Stimulated activated CD8-positive, alpha-beta memory T cell treated with anti-CD3 and anti-CD28 coated beads, Interleukin-4, amount 100 ng/mL, for 24 hours (primary cell): ENCODE measurements at places on chromosomes 1 and 21.

DNA sequence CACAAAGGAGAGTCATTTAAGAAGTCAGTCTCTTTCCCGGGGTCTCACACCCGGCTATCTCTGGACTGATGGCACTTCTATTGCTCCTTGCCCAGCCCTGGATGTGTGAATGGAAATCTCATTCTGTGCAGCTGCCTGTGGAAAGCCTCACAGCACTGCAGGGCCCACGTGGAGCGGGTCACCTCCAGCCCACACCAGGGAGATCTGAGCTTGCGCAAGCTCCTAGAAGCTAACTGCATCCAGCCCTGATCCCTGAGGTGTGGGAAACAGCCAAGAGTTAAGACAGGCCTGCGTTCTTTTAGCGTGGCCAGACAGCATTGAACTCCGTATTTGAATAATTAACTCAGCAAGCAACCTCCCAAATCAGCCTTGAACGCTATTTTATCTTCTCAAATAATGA lies 150.5 kb downstream of the LRIG2 start:
- DNase-seq, result no peak

GRCh38 chr1:222784916-222785315 lies 29.9 kb upstream of the DISP1 start:
- DNase-seq, result no peak

DNA sequence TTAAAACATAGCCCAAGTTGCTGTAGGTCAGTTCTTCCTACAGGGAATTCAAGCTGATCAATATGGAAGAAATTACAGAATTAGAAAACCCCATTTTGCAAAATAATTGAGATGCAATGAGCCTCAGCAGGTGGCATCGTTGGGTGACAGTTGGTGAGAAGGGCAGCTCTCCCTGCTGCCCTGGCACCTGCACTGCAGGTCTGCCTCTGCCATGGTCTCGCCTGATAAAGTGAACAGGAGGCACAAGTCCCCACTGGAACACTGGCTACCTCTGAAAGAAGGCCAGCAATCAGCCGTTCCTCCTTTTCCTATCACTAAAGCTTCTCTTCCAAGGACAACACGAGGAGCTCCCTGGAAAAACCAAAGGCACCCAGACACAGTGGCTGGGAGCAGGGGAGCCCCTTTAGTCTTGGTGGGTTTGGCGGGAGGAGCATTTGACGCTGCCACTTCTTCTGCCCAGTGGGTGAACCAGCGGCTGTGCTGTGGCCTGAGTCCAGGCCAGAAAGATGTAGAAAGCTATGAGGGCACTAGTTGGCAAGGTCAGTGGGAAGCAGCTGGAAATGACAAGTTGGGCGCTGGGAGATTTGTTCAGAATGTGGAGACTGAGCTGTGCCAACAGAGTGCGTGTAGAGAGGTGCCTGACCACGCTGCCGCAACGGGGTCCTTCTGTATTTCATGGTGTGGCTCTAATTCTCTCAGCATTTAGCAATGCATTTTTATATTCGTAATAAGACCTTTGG lies 93.1 kb downstream of the RIPK4 start:
- no peak for DNase-seq

GRCh38 chr1:37888022-37888700 lies 28.8 kb upstream of the MTF1 start:
- DNase-seq, result no peak

- DNase-seq, result no peak
Observed at GRCh38 chr1:204288021-204288588, 71.6 kb downstream of the PLEKHA6 start.
